ENCODE measurements at places on chromosomes 2 and 18.
A peak's percentile ranks its signal among the peaks of the same experiment; 100 is the strongest.

GRCh38 chr18:36464126-36464651 lies 166.7 kb downstream of the FHOD3 start:
- DNase-seq: no peak

DNA sequence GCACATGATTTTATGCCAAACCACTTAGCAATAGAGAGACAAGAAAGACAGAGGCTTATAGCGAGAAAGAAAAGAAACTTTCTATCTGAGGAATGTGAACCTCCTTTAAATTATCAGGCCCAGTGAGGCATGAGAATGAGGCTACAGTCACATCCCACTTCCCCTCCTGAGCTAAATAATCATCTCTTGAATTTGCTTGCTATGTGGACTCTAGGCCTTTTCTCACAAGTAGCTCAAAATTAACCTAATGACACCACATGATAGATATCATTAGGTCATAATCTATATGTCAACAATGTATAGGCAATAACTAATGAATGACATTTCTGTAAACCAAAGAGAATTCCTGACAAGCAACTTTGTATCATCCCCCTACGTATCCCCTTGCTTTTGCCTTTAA lies 301.5 kb upstream of the MGAT5 start:
- no peak for DNase-seq

DNA sequence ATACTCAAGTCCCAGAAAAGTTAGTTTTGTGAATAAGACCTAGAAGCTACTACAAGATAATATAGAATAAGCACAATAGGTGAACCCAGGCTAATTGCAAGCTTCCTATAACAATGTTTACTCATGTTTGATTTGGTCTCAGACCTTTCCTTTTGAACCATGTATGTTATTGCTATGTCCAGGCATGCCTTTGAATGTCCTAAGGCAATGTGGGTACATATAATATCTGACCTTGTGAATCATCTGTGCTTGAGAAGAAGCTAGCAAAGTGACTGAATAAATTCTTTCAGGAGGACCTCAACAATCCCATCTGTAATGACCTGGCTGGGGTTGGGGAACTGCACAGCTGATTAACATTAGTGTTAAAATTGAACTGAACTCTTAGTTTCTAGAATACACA lies 1285.9 kb upstream of the CELF4 start:
- DNase-seq: no peak

DNA sequence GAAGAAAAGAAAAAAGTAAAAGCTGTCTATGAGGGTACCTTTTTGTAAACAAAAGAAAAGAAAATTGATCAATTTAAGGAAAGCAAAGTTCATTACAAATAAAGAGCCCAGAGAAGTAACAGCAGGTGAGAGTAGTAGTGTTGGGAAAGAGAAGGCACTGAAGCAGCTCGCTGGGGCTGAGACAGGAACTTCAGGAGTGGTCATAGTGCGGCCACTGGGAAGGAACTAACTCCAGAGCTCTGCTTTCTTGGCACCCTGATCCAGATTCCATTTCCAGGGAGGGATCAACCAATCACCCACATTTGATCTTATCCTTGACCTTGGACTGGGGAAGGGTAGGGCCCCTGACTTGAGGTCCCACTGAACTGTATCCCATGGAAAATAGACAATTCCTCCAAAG lies 617.6 kb downstream of the CPS1 start:
- DNase-seq: no peak

GRCh38 chr2:128613876-128614275 lies 295.2 kb upstream of the HS6ST1 start:
- no peak for DNase-seq

- DNase-seq: no peak
Measured at GRCh38 chr2:44347526-44347925, 13.8 kb downstream of the PREPL start.

DNA sequence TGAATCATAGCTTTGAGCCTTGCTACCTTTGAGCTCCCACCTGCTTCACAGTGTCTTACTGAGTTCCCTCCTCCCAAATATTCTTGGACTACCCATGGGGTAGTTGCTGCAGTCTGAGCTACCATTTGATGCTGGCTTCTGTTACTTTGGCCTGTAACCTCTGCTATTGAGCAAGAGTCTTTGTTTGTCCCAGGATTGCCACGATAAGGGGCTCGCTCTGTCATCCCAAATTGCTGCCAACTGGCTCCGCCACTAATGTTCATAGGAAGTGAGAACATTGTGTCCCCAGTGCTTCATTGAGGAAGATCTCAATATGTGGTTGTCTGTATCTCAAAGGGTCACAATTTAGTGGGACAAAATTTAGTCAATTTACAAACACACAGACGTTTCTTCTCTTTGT lies 103.8 kb downstream of the TRIM43 start:
- DNase-seq: no peak

DNA sequence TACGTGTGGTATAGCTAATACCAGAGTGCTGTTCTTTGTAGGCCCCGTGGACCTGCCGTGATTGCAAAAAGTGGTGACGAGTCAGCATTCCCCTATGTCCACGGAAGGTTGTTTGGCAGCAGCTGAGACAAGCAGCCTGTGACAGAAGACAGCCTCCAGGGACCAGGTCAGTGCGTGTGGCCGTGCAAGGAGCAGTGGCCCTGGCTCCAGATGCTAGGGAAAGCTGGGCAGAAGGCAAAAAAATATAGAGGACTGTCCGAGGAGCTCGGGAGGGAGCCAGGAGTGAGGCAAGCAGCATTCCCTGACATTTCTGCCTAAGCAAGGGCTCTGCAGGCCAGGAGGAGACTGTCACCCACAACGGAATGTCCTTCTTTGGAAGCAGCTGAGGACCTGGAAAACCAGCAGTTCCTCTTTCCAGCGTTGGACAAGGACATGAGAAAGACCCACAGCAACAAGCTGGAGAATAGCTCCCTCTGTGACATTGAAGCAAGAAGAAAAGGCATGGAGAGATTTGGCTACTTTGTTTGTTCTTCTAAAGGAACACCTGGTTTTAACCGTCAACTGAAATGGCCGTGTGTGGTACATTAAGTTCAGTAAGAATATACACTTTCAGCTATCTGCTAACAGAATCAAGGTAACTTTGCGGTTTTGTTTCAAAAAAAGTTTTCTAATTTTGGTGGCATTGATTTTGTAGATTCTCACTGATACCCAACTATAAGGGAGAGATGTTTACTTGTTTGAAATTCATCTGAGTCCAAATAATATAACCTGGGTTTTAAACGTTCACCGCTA lies 58.3 kb downstream of the NPAS2 start:
- DNase-seq: no peak

DNA sequence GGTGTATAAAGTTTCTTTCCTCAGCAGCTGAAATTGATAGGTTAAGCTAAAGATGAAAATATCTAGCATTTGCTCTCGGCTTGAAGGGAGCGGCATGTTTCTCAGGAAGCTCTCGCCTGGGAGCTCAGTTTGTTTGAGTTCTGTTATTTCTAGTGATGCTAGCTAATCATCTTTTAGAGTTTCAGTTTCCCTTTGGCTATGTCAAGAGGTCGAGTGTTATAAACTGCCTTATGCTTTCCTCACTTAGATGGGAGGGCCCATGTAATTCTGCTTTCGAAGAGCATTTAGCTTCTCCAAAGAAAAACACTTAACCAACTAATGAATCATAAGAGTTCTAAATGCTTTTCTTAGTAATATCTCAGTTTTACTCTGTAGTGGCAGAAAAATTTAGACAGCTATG lies 33.6 kb downstream of the PLCL1 start:
- peak; percentile 9 for DNase-seq

GRCh38 chr18:26097563-26097962 lies 7.2 kb upstream of the SS18 start:
- DNase-seq: no peak

DNA sequence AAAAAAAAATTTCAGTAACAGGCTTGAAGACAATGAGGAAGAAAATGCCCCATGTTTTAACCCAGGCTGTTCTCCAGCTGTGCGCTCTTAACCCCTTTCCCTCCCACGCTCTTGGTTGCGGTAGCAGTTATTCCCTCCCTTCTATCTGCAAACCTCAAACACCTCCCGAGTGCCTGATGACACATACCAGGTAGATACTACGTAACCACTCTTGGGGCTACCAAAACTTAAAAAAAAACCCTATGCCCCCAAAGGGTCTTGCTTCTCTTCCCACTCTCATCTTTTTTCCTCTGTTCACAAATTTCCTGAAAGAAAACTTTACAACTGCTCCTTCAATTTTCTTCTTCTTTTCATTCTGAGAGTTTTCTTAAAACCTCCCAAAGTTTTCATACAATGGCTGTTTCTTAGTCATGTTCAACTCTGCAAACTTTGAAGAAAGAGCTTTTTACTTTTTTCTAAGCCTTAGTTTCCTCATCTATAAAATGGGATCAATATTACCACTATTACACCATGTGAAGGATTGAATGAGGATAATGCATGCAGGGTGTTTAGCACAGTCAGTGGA lies 4.9 kb upstream of the DRC1 start:
- DNase-seq: peak; percentile 9

GRCh38 chr18:2846636-2847316 lies at the start of gene EMILIN2:
TSS of gene EMILIN2 (plus strand) at chr18:2847006. CDS start at chr18:2847189, 183 bp downstream.
- no peak for DNase-seq

- no peak for DNase-seq
Measured at GRCh38 chr2:39778233-39778632, 825 bp downstream of the THUMPD2 start.

- DNase-seq: no peak
Measured at GRCh38 chr2:223786943-223787342, 50.4 kb downstream of the AP1S3 start.

DNA sequence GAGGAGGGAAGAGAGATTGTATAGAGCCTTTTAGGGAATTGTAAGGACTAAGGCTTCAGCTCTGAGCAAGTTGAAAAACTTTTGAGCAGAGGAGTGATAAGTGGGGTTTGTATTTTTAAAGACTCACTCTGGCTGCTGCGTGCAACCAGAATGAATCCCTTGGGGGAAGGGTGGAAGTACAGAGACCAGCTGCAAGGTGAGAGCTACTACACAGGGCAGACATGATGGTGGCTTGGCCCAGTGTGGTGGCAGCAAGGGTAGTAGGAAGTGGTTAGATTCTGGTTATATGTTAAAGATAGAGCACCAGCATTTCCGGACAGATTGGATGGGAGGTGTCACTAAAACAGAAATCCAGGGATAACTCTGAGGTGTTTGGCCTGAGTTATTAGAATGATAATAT lies 10.1 kb upstream of the SESTD1 start:
- no peak for DNase-seq

GRCh38 chr18:9734189-9734588 lies 26.1 kb downstream of the RAB31 start:
- DNase-seq: no peak

DNA sequence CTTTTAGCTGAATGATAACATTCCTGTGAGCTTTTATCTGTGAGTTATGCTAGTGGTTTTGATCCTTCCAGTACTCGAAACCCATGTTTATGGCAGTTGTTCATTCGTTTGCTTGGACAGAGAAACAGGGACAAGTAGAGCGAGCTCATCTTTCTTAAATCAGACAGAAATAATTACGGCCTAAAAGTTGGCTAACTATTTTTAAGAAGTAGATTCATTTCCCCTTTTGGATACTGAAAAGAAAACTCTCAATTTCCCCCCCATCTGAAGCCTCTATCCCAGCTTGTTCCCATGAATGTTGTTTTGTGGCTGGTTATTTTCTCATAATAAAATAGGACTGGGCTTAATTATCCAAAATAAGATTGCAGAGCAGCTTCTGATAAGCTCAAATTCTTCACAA lies 67.1 kb downstream of the ANTXR1 start:
- no peak for DNase-seq

DNA sequence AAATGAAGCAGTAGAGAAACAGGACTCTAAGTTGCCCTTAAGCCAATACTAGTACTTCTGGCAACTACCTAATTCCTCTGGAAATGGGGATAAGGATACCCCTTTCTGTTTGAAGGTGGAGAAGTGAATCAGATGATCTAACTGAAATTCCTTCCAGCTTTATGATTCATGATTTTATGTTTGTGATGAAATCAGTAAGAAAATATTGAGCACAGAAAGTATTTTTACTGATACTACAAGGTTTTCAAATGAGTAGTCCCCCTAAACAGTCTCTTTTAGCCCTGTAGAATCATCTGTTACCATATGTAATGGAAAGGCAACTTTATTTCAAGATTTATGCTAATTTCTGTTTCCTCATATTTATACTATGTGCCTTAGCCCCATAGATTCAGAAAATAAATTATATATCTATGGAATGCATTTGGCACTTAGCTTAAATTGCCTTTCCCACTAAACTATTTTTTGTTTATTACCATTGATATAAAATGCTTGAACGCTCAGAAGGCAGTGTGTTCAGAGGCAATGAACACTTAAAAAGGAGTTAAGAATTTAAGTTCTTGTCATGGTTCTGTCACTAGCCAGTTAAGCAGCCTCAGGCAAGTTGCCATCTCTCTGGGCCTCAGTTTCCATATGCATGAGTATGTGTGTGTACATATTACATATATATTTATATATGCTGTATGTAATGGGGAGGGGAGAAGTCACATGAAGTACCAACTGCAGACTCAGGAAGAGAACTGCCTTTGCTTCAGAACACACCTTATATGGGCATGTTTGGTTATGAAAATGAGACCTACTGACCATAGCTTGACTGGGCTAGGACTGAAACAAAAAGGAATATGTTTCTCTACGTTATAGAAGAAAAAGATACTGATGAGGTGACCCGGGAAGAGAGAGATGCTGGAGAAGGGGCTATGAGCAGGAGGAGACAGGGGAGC lies 97.7 kb downstream of the CDC42EP3 start:
- no peak for DNase-seq

- no peak for DNase-seq
Measured at GRCh38 chr2:159851941-159852340, 53.9 kb upstream of the CD302 start.

GRCh38 chr2:98037666-98038336 lies 42.1 kb upstream of the TMEM131 start:
- DNase-seq: no peak

- DNase-seq: no peak
Measured at GRCh38 chr2:100104718-100105677, 37.4 kb downstream of the AFF3 start.

DNA sequence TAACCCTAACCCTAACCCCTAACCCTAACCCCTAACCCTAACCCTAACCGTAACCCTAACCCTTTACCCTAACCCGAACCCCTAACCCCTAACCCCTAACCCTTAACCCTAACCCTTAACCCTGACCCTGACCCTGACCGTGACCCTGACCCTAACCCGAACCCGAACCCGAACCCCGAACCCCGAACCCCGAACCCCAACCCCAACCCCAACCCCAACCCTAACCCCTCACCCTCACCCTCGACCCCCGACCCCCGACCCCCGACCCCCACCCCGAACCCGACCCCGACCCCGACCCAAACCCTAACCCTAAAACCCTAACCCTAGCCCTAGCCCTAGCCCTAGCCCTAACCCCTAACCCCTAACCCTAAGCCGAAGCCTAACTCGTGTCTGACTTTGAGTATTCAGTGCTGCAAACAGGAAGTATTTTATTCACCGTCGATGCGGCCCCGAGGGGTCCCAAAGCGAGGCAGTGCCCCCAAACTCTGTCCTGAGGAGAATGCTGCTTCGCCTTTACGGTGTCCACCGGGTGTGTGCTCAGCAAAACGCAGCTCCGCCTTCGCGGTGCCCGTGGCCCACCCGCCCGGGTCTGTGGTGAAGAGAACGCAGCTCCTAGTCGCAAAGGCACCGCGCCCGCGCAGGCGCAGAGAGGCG lies 36.0 kb downstream of the FAM110C start:
- DNase-seq: no peak
